HTR-8/SVneo (cell line): ENCODE measurements at places on chromosomes 5 and 9.

- no peak for DNase-seq
Measured at GRCh38 chr9:38626006-38626405, 5.6 kb upstream of the ANKRD18A start.

- peak; percentile 3 for DNase-seq
Measured at GRCh38 chr5:63125862-63126261, 547.2 kb downstream of the LRRC70 start.

- no peak for DNase-seq
Measured at GRCh38 chr9:23254404-23255184, 571.4 kb downstream of the ELAVL2 start.

DNA sequence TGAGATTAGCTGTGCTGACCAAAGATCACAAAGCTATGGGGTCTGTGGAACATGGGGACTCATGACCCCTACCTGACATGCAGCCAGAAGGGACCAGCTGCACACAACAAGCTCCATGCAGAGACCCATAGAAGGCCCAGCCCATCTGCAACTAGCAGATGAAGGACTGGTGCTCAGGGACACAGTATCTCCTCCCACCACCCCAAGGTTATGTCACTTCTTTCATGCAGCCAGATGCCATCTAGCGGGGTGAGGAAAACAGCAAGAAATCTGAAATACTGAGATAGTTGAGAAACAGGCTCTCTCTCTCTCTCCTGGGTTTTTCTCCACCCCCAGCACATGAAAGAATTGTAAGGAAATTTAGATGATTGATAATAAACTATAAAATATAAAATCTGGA is 161.3 kb upstream of the DAPK1 start:
- no peak for DNase-seq

DNA sequence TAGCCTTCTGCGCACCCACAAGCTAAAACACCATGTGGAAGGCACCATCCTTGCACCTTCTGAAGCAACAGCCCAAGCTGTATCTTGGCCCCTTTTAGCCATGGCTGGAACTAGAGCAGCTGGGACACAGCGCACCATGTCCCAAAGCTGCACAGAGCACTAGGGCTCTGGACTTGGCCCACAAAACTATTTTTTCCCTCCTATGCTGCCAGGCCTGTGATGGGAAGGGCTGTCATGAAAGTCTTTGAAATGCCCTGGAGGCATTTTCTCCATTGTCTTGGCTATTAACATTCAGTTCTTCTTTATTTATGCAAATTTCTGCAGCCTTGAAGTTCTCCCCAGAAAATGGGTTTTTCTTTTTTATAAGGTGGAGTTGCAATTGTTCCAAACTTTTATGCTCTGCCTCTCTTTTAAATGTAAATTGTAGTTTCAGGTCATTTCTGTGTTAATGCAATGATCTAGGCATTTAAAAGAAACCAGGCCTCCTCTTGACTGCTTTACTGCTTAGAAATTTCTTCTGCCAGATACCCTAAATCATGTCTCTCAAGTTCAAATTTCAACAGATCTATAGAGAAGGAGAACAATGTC is 996.3 kb downstream of the TAF11L14 start:
- DNase-seq, result no peak

DNA sequence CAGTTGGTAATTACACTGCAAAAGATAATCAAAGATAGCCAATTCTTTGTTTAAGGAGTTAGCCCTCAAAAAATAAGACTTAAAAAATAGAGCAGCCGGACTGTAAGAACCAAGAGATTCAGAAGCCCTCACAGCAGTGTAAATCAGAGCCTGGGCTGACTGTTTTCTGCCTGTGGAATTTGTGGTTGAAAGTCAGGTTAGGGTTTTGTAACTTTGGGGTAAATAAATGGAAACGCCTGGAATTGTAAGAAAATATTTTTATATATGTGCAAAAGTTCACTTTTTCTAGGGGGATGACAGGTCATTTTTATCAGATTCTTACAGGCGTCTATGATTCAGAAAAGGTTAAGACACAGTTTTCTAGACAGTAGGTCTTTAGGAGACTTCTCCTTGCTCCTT is 35.6 kb downstream of the KLHL3 start:
- no peak for DNase-seq
